Gastrocnemius medialis (tissue), 4 donors: ENCODE measurements at places on chromosomes 1 and 21. TPM values are rescaled to one million over a fixed set of nuclear protein-coding genes. Genes with fewer than 3 reads are reported as not detected.

Gene PMF1
- total RNA-seq: 73.3 TPM

Gene TIE1
- 19.6 TPM for total RNA-seq

Gene WDR64
- total RNA-seq: not detected

Gene SELP
- 0.98 TPM for total RNA-seq

- no peak overlapping the region for H3K27ac ChIP-seq
- no peak for DNase-seq
- H3K27me3 ChIP-seq: no peaks in the 10 kb centered on the region
- H3K36me3 ChIP-seq: no peaks in the 10 kb centered on the region
- H3K4me3 ChIP-seq: no peak overlapping the region
Observed at GRCh38 chr21:35682904-35683549, 377.3 kb downstream of the SETD4 start.

DNA sequence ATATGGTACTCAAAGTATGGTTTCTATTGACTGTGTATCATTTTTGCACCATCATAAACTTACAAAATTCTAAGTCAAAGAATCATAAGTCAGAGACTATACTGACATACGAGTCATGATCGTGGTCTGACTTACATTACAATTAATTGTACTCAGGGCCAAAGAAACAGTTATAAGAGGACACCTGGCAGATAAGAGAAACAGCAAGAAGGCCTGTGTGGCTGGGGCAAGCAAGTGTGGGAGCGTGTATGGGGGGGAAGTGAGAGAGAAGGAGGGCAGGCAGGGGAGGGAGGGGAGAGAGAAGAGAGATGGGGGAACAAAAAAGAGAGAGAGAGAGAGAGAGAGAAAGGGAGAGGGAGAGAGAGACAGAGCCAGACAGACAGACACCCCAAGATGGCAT, 70.9 kb downstream of the RERE start:
- no peak overlapping the region for H3K4me3 ChIP-seq
- H3K27ac ChIP-seq: no peak overlapping the region
- H3K4me1 ChIP-seq: no peaks in the 10 kb centered on the region
